ENCODE measurements at places on chromosomes 7 and 10.

- DNase-seq = no peak
Measured at GRCh38 chr7:135957627-135958026, 19.5 kb downstream of the MTPN start.

- no peak for DNase-seq
Measured at GRCh38 chr10:12668634-12669033, 319.3 kb downstream of the CAMK1D start.

DNA sequence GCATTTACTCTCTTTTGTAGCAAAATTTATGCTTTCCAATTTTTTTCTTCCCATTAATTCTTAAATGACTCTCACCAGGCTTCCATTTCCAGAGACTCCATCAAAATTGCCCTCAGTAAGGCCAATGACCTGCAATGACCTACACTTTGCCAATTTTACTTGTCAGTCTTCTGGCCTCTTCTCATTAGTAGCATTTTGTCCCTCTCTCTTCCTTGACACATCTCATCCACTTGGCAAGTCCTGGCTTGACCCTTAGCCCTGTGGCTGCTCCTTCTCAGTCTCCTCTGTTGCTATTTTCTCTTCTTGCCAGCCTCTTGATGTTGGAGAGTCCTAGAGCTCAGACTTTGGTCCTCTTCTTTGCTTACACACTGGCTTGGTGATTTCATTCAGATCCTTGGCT, 166.1 kb upstream of the MTPN start:
- DNase-seq = no peak

GRCh38 chr7:28732071-28732869, 225.9 kb downstream of the TRIL start:
- DNase-seq = peak; percentile 81

GRCh38 chr7:142811154-142811737, 40.5 kb downstream of the PRSS2 start:
- DNase-seq = peak; percentile 51

- no peak for DNase-seq
Measured at GRCh38 chr7:40403703-40404476, 269.1 kb downstream of the SUGCT start.

GRCh38 chr7:57416601-57417358, 33.2 kb upstream of the ZNF716 start:
- DNase-seq = no peak

DNA sequence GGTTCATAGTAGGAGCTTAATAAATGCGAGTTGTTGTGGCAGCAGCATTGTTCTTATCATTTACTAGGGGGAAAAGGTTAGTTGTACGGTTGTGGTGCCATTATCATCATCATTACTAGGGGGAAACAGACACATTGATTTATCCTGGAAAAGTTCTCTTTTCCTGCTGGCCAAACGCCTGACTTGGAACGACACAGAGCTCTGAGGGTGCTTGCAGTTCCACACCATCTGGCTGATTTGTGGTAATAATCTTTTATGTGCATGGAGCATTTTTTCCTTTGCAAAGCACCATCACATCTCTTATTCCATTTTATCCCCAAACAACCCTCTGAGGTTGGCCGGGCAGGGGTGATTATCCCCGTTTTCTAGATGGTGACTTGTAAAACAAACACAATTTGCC, 219.4 kb downstream of the BUB3 start:
- DNase-seq = no peak

- no peak for DNase-seq
Measured at GRCh38 chr10:125120053-125120710, 40.2 kb downstream of the CTBP2 start.

DNA sequence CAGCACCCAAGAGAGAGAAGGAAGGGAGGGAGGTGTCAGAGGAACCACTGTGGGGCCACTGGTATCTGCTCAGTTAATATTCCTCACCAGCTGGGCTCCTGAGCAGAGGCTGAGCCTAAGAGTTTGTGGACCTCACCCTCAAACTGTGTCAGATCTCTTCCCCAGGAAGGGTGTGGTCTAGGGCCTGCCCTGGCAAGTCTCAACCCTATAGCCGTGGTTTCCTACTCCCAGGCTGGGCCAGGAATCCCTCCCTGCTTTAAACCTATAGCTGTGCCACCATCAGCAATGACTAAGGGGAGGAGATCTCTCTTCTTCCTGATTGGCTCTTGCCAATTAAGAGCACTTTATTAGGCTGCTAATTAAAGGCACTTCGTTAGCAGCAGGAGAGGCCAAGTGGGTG, 29.9 kb downstream of the POLL start:
- no peak for DNase-seq

- DNase-seq = peak; percentile 50
Measured at GRCh38 chr10:61793760-61794703, 107.5 kb upstream of the ARID5B start.

- peak; percentile 60 for DNase-seq
Measured at GRCh38 chr10:118045837-118046394, 825 bp downstream of the RAB11FIP2 start.

- DNase-seq = no peak
Measured at GRCh38 chr10:35212856-35213255, 86.2 kb downstream of the CREM start.

- peak; percentile 34 for DNase-seq
Measured at GRCh38 chr7:123209786-123210185, 10.0 kb upstream of the SLC13A1 start.

DNA sequence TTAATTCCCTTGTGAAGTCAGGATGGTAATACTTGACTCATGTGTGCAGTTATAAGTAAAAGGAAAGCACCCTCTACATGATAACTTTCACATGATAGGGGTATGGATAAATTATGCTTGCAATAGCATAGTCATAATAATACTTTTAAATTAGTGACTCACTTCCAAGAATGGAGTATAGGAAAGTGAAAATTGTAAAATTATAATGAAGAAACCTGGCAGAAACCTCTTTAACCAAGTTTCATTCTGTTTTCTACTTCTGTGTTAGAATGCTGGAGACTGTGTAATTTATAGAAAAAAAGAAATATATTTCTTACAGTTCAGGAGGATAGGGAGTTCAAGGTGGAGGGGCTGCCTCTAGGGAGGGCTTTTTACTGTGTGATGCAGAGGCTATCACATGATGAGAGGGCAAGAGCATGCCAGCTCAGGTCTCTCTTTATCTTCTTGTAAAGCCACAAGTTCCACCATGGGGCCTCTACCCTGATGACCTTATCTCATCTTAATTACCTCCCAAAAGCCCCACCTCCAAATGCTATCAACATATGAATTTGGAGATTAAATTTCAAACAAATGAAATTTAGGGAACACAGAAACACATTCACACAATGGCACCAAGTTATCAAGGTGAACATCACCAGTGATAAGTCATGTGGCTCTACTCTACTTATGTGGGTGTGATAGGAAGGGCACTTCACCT, 43.2 kb downstream of the HDAC9 start:
- no peak for DNase-seq

DNA sequence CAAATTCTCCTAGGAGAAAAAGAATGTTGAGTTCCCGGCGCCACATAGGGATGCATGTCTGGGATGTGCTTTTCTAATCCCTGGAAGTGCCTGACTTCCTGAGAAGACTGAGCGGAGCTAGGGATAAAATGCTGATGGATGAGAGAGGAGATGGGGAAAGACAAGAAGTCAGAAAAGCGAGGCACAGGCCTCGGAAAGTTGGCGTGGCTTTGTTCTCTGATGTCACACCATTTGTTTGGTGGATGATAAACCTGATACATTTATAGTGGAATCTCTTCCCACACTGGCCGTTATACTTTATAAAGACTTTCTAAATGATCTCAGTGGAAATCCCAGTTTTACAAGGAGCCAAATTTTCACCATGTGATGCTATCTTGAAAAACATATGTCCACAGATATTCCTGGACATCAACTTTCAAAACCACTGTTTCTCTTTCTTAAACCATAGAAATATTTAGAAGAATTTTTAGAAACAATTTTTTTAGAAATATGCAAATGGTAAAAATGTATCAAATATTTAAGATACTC, 188.8 kb upstream of the SVIL start:
- no peak for DNase-seq

- no peak for DNase-seq
Measured at GRCh38 chr10:78177491-78178185, 144.0 kb downstream of the RPS24 start.

- DNase-seq = no peak
Measured at GRCh38 chr10:114244126-114244525, 5.1 kb downstream of the VWA2 start.

DNA sequence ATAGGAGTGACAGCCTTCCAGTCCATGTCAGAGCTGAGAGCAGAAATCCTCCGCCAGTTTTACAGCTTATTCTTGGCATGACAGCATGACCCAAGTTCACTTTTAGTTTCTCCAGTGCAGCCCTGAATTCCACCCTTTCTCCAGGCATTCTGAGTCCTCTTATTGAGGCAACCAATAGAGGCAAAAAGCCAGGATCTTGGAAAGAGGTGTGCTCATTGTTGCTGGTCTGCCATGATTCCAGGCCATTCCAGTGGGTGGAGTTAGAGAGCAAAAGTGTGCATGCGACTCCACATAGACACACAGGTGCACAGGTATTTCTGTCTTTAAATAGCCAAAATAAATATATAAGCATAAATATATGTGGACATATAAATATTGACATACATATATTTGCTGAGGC, 224.7 kb upstream of the ADARB2 start:
- no peak for DNase-seq

GRCh38 chr10:7523656-7524055, 112.8 kb upstream of the SFMBT2 start:
- no peak for DNase-seq

DNA sequence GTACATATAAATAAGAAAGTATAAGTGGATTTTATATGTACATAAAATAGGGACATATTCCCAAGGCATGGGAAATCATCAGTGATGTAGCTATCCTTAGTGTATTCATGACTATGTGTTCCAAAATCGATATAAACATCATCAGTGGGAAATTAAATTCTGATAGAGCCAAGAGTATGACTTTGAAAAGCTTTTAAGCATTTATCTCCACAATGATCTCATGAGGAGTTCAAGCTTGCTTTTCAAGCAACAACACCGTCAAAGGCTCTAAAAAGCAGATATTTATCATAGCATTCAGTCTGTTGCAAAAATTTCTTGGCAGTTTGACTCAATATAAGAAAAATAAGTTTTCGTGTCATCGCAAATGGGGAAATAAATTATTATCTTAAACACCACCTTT, 14.5 kb upstream of the NEBL start:
- no peak for DNase-seq

GRCh38 chr7:46960970-46961369, 620.9 kb downstream of the TNS3 start:
- DNase-seq = no peak

All from astrocyte of the hippocampus (primary cell).